ENCODE measurements at places on chromosomes 2 and 18.
A peak's percentile ranks its signal among the peaks of the same experiment; 100 is the strongest.

DNA sequence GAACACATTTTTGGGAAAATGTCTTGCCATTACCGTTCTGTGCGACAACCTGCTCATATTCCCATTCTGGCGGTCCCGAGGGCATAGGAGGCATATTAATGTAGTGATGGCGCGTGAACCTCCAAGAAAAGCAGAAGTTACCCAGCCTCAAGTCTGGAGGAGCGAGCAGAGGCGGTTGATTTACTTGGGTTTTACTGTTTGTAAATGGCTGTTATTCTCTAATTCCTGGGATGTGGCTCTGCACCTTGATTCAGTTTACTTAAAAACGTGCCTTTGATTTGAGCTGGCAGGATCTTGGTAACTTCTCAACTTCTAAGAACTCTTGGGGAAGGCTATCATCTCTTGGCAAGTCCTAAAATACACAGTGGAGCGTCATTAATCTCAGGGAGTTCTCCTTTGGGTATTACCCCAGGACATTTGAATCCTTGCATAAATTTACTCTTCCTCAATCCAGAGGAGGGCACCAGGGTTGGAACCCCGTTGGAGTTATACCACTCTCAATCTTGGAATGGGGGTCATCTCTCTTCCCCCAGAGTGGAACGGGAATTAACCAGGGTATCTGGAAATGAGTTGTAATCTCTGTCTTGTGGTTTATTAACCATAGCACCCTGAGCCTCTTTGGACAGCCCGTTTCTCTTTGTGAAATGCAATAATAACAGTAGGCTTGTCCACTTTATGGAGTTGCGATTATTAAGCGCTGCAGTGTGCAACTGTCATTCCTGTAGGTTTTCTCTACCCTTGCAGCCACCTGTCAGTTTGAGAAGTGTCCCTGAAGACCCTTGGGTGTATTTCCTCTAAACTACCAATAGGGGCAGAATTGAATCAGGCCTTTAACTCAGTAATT, 2.1 kb downstream of the HK2 start:
- peak; percentile 56 for DNase-seq

GRCh38 chr2:137420744-137421143, 543.5 kb upstream of the HNMT start:
- no peak for DNase-seq

- DNase-seq: no peak
Measured at GRCh38 chr2:127108090-127108523, 1.2 kb upstream of the BIN1 start.

DNA sequence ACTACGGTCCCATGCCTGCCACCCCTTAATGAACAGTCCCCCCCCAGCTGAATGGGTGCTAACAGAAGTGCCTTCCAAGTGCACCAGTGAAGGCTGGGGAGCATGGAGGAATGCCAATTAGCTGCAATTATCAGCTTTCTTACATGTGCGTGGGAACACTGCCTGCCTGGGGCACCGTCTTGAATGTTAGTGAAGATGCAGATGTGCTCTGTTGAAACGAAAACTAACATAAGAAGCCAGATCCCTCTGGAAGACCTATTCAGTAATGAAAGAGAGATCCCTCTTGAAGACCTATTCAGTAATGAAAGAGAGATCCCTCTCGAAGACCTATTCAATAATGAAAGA, 154.5 kb downstream of the CLIP4 start:
- DNase-seq: no peak

DNA sequence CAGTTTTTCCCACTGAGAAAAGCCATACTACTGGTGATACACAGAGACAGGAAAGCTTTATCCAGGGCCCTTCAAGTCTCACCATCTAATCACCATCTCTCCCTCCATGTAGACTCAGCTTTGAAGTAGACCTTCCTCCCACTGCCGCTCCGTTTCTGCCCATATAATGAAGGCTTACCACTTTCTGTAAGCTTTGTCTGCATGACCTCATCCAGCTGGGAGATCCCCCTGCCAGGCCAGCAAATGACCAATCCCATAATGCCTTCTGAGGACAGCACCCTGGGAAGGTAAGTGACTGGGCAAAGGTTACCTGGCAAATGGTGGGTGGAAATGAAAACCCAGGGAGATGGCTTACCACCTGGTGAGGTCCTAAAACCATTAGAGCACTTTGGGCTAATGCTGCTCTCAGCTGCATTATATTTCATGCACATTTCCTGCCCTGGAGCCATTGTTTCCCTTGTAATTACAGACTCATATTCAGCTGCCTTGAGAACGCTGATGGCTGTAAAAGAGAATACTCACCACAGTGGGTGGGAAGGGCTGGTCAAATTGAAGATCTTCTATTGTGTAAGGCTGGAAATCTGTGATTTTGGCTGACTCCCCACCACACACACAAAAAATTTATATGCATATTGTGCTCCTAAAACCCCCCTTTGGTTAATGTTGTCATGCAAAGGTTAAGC, 350.7 kb upstream of the SYT4 start:
- no peak for DNase-seq

- no peak for DNase-seq
Measured at GRCh38 chr2:15334644-15335326, 226.3 kb downstream of the NBAS start.

DNA sequence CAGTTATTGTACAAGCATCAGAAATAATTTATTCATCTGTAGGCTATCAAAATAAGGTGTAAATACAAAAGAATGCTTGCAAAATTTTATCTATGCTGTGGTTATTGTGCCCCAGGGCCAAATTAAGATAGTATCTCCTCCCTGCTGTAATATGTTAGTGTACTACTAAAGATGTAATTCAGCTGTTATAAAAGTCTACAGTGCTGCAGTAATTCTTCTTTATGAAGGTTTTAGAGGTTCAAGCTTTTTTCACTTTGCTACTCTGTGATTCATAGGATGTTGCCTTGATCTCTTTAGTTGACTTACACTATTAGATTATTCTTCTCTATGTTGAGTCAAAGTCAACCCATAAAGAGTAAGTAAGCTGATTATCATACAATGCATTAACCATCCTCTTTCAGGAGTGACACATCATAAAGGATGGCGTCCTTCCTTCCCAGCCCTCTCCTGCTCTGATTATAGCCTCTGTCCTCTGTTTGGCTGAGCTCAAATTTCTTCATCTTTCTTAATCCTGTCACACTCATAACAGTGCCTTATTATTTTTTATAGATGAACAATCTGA, 29.3 kb upstream of the DYNAP start:
- DNase-seq: no peak

DNA sequence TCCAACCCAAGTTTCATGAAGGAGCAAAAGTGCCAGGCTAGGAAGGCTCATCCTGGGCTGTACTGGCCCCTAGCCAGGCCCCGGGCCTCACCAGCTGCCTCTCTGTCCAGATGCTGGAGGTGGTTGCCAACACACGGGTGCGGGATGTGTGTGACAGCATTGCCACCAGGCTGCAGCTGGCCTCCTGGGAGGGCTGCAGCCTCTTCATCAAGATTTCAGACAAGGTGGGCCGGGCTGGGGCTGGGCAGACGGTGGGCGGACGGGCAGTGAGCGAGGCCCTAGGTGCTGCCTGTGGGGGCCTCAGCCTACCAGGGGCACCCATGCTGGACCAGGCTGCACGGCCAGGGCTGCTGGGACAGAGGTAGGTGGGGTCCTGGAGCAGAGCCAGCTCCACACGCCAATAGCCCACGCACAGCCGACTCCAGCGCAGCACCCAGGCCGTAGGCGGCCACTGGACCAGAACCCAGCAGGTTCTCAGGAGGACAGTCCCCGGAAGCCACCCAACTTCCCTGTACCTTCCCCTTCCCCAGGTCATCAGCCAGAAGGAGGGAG, 11.8 kb upstream of the GPR17 start:
- DNase-seq: no peak

GRCh38 chr2:203427061-203427460, 98.9 kb downstream of the ABI2 start:
- no peak for DNase-seq

- DNase-seq: no peak
Measured at GRCh38 chr2:240507060-240507777, 50.6 kb downstream of the ANKMY1 start.

GRCh38 chr2:67783026-67783425, 279.8 kb downstream of the C1D start:
- DNase-seq: no peak

- peak; percentile 65 for DNase-seq
Measured at GRCh38 chr2:43426305-43427031, 169.4 kb downstream of the THADA start.

GRCh38 chr2:191923652-191923997, 76.7 kb upstream of the CAVIN2 start:
- no peak for DNase-seq

- no peak for DNase-seq
Measured at GRCh38 chr2:238817891-238818290, 30.0 kb upstream of the TWIST2 start.

GRCh38 chr2:200174433-200175216, 131.9 kb upstream of the SPATS2L start:
- DNase-seq: no peak

DNA sequence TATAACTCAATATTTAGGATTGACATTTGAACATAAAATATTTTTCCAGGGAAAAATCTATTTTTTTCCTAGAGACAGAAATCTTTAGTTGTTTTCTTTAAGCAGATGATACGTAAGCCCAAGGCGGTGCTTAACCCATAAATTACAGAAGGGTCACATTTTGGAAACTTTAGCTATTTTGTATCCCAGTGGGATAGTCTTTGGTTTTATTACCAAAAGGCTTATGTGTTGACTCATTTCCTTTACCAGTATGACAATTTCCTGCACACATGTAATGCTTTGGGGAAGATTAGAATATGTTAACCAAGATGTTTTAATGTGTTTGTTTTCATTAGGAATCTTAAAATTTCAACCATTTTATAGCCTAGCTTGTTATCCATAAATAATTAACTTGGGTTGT, 24.8 kb downstream of the DYNC1I2 start:
- no peak for DNase-seq
